ENCODE measurements at places on chromosomes 6 and 20.

GRCh38 chr6:7742223-7742785 lies 16.4 kb downstream of the BMP6 start:
- no peak for DNase-seq

DNA sequence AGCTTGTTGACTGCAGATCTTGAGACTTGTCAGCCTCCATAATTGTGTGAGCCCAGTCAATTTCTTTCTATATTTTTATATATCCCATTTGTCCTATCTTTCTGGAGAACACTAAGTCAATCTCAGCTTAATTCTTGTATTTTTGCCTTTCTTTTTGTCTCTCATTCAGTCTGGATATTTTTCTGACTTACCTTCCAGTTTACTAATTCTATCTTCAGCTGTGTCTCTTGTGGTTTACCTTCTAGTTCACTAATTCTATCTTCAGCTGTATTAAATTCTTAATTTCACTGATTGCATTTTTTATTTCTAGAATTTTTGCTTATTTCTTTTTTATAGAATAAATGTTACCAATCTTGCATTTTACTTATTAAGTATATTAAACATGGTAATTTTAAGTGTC lies 17.8 kb upstream of the RFX6 start:
- no peak for DNase-seq

DNA sequence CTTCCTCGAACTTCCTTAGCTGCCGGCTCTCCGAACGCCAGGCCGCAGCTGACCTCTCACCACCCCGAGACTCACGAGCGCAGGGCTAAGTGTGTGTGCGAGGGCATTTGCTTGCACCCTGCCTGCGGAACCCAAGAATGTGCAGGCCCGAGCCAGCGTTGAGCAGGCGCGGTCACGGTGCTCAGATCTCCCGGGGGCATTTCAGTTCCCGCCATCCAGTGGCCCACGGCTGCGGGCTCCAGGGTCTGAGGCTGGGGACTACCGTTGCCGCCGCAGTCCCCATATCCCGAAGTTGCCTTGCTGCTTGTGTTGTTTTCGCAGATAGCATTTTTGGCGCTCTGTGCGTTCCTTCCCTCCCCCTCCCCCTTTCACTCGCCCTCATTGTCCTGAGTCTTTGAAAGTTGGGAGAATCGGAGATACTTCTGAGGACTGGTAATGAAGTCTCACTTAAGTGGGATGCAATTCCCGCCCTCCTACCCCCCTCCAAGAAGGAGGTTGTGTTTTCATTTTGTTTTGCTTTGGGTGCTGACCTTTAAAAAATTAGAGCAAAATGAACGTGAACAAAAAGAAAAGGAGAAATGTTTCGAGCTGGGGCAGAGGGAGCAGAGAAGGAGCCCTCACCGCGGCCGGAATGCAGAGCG lies 1.7 kb downstream of the NR2E1 start:
- DNase-seq, result no peak

- no peak for DNase-seq
Observed at GRCh38 chr6:131159578-131159977, 24.3 kb downstream of the AKAP7 start.

- DNase-seq, result no peak
Observed at GRCh38 chr6:148414836-148415235, 72.2 kb downstream of the SASH1 start.

DNA sequence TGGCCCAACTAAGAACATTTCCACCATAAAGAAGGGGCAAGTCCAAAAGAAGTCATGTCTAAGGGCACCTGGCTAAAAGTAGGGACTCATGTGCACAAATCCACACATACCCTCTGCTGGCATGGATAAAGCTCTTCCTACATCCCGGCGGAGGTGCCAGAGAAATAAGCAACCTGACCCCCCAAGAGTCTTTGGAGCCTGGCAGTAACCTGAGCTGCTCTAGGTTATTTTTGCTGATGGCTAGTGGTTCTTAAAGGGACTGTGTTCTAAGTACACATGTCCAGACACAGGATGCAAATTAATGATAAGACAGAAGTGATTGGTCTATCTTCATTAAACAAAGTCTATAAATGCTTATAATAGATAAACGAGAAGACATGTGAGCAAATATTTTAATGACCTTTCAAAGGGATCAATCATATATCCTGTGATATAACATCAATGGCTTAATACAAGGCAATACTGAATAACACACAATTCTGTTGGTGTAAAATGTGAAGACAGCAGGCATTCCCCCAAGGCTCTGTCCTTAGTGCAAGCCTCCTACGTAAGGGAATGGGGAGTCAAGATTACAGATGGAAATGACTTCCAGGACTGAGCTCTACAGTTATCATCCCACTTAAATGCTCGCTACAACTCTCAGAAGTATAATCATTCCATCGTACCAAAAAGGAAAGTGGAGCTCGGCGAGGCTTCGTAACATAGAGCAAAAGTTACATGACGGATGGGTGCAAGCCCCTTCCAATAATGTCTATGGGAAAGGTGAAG lies 52.5 kb downstream of the HIVEP2 start:
- DNase-seq, result no peak

GRCh38 chr20:37943501-37944455 lies 40.9 kb downstream of the VSTM2L start:
- DNase-seq, result no peak

GRCh38 chr6:168415993-168416530 lies 24.9 kb upstream of the SMOC2 start:
- no peak for DNase-seq

DNA sequence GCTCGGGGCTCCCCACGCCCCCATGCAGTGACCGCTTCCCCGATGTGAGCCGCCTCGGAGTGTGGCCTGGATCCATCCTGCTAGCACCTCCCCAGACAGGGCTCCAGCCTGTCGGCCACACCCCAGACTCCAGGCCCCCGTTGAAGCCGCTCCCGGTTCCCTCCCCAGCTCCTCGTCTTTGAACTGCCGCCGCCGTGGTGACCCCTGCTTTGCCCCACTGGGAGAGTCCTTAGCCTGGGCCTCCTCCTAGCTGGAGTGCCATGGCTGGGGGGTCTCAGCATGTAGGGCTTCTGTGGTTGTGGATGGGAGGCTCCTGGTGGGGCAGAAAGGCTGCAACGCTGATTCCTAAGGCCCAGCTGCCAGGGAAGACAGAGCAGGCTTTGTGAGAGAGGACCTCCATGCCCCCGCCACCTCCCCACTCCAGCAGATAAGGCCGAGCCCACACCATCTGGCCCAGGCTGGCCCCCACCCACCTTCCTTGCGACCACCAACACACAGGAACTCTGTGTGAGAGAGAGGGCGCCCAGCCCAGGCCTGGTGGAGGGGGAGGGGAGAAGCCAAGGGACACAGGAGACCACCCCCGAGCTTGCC lies 11.4 kb downstream of the FOXS1 start:
- no peak for DNase-seq

DNA sequence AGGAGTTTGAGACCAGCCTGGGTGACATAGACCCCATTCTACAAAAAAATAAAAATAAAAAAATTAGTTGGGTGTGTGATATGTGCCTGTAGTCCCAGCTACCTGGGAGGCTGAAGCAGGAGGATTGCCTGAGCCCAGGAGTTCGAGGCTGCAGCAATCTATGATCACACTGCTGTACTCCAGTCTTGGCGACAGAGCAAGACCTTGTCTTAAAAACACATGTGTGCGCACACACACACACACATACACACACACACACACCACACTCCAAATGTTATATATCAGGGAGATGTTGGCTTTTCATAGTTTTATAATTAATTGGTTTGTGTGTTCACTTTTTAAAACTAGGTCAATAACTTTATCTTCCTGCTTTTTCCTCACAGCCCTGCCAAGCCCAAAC lies 110.5 kb downstream of the RTN4IP1 start:
- DNase-seq, result no peak

DNA sequence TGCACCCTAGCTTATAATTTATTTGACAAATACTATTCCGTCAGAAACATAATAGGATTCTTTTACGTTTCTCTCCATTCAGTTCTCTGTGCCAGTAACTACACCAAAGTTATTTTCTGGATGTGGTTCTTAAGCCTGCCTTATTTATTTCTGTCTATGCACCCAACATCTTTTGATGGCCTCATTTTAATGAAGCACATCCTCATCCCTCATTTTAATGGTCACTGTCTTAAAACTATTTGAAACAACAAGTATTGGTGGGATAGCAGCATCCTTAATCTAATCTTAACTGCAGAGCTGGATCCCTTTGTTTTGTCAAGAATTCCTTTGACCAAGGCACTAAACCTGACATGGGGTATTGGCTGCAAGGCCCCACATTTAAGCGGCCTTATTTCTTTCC lies 11.0 kb downstream of the FAM135A start:
- no peak for DNase-seq

- no peak for DNase-seq
Observed at GRCh38 chr6:16345449-16346330, 107.3 kb downstream of the GMPR start.

- no peak for DNase-seq
Observed at GRCh38 chr20:1685304-1686052, 27.9 kb upstream of the SIRPG start.

Measured in CD4-positive, CD25-positive, alpha-beta regulatory T cell (primary cell).